ENCODE measurements at places on chromosomes 16 and 17.

- no peak for DNase-seq
These were observed 177.0 kb upstream of the C16orf82 start for GRCh38 chr16:26889740-26890139.

DNA sequence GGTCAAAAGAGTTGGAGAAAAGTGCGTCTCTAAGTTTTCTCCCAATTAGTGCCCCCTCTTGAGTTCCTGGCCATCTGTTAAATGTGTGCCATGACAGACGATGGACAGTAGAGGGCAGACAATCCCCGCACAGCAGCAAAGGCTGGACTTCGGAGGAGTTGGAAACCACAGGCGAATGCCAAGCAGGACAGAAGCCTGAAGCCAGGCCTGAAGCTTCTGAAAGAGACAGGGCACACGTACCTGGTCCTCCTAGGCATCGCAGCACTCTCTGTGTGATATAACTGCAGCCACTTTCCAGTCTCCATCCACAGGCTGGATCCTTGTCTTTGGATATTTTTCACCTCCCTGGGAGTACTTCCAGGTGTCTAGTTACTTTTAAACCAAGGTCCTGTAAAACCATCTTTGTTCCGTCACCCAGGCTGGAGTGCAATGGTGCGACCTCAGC, 14.5 kb downstream of the C17orf100 start:
- no peak for DNase-seq

- no peak for DNase-seq
These were observed 130.3 kb downstream of the CCDC144A start for GRCh38 chr17:16820161-16820877.

GRCh38 chr17:68351395-68351794, 60.1 kb downstream of the ARSG start:
- no peak for DNase-seq

DNA sequence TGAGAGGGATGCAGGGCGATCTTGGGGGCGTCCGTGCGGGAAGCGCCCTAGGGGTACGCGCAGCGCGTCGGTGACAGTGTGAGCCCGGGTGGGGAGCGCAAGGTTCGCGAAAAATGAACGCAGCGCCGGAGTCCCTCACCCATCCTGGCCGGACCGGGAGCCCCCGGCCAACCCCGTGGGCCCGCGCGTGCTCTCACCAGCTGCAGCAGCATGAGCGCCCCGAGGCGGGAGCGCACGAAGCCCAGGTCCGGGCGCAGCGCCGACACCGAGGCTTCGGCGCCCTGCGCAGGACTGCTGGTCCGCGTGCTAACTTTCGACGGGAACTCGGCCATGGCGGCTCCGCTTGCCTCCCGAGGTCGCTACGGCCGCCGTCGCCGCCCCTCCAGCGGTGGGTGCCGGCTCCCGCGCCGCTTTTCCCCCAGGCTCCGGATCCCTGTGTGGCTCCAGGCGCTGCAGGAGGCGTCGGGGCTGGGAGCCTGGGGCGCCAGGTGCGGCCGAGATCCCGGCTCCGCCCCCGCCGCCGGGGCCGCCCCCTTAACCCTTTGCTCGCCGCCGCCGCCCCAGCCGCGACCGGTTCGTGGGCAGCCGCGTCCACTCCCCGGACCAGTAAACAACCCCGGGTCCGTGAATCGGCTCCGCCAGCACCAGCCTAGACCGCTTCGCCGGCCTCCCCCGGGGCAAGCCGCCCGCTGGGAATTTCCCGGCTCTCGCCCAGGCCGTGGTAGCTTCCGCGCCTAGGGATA, at the start of gene PLLP:
Gene PLLP (minus strand): TSS at position 464 of the 743 bp plus-strand sequence. CDS start 132 bp downstream, at position 332.
- DNase-seq, result no peak

DNA sequence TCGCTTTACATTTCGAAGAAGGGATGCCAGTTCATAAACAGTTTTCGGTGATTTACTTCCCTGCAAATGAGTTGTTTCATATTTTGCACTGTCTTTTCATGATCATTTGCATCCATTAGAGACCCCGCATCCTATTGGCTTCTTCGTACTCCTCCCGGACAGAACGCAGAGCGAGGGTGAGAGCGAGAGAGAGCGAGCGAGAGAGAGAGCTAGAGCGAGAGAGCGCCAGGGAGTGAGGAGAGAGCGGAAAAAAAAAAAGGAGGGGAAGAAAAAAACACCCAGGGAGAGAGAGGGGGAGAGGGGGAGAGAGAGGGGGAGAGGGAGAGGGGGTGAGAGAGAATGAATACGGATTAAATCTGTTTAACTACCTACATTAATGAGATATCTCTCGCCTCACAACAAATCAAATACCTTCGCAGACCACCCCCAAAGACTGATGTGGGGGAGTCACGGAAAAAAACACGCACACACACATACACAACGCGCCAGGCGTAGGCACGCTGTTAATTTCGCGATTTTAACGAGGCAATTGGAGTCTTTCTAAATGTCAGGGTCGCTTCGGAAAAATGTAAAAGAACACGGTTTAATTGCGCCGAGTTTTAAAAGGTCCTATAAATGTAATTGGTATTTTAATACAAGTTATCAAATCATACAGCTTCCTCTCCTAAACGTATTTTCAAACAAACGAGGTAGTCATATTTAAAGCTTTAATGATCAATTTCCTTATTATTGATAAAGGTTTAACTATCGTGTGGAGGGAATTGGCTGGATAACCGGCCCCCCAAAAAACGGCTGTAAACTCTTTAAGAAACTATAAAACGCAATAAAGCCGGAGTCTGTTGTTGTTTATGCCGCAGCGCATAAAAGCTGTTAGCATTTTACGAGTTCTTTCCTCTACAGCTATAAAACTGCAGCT, at the start of gene HOXB8:
Gene HOXB8 (minus strand): TSS at position 246 of the 916 bp plus-strand sequence. CDS start 588 bp downstream, outside the sequence.
- no peak for DNase-seq

GRCh38 chr16:2528161-2529060, 2.8 kb downstream of the CEMP1 start:
- DNase-seq, result no peak

DNA sequence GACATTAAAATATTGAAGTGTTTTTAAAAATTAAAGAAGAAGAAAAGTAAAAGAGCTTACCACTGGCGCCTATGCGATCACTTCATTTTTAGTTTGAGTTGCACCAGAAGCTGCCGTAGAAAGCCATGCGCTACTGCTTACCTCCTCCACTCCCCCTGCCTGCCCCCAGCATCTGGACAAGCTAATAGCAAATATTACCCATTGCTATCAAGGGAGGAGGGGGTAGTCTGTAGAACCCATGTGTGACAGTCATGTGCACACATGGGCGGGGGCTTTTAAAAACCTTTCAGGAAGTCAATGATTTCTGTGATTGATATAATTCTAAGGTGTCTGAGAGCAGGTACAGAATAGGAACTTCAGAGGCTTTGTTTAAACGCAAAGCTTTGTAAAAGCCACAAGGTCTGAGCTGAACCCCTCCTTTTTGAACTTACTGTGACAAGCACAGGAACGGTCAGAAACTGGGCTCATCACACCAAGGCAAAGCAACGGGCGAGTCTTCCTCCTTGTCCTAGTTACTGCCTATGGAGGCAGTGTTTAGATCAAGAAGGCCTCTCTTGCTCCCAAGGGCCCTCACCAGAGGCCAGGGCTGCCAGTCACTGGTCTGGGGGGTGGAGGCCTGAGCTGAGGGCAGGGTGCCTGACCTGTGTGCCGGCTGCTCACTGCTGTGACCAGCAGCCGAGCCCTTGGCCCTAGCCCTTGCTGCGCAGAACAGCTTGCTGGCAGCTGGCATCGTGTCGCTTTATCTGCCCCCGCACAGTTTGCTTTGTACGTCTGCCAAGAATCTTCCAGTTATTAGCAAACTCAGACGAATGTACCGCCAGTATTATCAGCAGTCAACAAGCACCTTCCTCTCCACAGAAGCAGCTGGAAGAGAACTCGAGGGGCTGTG, 15.0 kb downstream of the GINS2 start:
- no peak for DNase-seq

GRCh38 chr16:920051-920681, 50.6 kb downstream of the LMF1 start:
- no peak for DNase-seq

DNA sequence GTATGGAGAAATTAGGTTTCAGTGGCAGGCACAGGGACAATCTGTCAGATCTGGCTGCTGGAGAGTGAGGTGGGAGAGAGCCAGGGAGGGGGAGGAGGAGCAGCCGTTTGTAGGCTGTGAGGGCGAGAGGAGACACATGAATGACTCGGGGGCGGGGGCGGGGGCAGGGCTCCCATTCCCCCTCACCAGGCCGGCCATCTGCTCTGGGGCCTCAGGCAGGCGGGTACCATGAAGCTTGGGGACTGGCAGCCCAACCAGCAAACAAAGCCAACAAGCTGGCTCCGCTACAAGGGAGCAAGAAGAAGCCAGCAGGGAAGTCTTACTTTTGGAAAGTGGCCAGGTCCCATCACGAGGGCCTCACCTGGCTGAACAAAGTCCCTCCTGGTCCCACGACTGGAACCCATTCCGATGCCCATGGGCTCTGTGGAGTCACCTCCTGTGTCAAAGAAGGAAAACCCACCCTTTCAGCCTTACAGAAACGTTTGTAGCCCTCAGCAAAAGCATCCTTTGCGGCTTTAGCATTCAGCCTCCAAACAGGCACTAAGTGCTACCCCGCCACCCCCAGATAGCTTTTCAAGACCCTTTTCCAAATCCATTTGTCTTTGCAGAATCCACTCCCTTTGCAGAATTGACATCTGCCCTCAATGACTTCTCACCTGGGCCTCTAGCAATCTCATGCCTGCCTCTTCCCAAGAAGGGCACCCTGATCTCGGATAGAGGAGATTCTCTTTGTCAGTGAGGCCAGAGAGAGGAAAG, 9.2 kb upstream of the SSTR2 start:
- no peak for DNase-seq

DNA sequence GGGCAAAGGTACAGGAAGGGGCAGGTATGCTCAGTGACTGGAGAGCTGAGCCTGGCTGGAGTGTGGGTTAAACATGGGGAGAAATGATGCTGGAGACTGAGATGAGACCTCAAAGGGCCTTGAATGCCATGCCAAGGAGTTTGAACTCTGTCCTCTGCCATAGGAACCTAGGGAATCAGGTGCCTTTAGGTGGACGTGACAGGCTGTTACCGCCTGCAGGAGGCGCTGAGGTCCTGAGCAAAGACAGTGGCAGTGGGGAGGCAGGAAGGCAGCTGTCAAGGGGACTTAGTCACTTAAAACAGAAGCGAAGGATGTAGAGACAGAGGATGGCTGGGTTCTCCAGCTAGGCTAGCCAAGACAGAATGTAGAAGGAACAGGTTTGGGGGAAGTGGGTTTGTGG, 9.1 kb downstream of the PSMB3 start:
- DNase-seq, result no peak

Measured in T follicular helper cell (primary cell).